ENCODE measurements at places on chromosomes 3 and 15.

- DNase-seq = peak; percentile 53
Observed at GRCh38 chr3:51967384-51968169, at the start of gene PCBP4. Gene PCBP4 (minus strand): TSS chr3:51967454. CDS start chr3:51961240, 6,214 bp downstream.

DNA sequence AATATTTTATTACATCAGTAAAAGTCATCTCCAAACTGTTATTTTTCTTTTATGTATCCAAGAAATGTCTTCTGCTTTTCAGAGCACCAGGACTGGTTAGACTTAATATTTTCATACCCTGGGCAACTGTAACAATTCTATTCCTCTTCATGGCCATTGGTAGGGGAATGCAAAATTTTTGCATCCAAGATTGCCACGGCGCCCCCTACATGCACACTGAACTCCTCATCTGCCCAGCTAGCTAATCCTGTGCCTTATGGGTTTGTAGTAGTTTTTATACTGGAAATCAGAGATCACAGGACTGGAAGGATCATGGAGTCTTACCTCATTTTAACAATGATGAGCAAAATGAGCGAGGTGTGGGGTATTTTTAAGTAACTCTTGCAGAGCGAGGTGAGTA, 74.2 kb downstream of the CRTC3 start:
- no peak for DNase-seq

- DNase-seq = no peak
Observed at GRCh38 chr3:135190658-135191057, 395.6 kb downstream of the EPHB1 start.

DNA sequence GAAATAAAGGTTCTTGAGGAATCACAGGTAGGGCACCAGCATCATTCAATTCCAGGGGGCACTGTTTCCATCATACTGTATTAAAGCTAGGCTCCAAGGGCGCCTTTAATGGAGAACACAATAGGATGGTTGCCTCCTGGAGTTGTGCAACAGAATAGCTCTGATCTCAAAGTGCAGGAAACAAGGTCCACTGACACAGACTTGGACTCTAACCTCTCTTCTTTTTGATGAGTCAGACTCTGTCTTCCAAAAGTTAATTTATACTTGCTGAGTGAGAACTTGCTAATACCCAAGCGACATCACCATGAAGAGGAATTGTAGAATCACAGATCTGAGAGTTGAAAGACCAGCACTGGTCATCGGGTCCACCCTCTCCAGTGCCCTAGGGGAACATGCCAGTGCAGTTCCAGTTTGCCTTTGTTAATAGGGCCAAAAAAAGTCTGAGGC, 94.4 kb upstream of the PHLDB2 start:
- DNase-seq = no peak

DNA sequence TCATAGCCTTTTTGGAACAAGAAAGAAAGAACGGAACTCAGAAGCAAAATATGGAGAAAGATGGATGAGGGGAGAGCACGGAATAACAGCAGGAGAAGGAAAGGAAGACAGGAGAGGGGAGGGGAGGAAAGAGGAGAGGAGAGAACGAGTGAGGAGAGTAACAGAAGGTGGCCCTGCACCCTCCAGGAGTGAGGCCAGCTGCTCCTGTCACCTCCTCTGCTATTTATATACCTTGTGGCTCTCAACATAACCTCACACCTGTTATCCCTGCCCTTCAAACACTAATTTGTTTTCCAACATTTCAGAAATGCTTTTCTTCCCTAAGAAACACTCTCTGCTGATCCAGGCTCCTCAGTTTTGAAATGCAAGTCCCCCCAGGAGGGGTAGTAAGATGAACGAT, 53.4 kb upstream of the ATP2B2 start:
- DNase-seq = no peak

- DNase-seq = no peak
Observed at GRCh38 chr3:31408720-31409119, 124.0 kb upstream of the STT3B start.

DNA sequence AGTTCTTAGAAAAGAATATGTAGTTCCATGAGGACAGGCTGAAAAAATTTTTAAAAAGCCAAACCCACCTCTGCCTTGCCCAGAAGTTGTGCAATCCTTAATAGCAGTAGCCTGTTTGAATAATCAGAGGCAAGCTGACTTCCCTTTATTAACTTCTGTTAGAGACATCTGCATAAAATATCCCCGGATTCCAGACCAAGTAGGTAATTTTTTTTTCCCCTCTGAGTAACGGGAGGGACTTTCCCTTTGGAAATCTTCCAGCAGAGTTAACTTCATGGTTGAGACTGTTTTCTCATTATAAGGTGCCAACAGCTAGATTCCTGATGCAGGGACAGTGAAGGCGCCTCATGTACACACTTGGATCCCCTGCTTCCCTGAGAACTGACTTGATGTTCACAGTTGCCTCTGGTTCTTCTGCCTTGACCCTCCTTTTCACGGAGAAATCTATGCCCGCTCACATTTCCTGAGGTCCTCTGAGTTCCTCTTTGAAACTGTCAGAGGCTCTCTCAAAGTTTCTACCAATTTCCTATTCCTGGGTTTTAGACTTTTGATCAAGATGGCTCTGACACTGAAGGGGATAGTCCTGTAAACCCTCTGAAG, 227.6 kb upstream of the BHLHE40 start:
- DNase-seq = no peak

GRCh38 chr3:128435058-128435457, 31.6 kb downstream of the DNAJB8 start:
- DNase-seq = no peak

DNA sequence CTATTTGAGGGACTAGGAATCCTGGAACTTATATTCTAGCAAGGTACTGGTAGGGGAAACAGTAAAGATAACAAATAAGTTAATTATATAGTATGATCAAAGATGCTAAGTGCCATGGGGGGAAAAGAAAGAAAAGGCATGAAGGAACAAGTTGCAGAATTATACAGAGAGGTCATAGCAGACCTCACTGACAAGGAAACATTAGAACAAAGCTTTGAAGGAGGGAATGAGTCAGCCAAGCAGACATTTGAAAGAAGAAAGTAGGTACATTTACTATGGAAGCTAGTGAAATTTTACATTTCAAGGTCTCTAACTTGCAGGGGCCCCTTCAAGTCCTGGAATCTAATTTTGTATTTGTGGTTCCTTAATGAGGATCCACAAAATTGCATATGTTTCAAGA, 57.2 kb upstream of the TIPARP start:
- no peak for DNase-seq

GRCh38 chr15:59230531-59231055, 23.9 kb downstream of the LDHAL6B start:
- no peak for DNase-seq

DNA sequence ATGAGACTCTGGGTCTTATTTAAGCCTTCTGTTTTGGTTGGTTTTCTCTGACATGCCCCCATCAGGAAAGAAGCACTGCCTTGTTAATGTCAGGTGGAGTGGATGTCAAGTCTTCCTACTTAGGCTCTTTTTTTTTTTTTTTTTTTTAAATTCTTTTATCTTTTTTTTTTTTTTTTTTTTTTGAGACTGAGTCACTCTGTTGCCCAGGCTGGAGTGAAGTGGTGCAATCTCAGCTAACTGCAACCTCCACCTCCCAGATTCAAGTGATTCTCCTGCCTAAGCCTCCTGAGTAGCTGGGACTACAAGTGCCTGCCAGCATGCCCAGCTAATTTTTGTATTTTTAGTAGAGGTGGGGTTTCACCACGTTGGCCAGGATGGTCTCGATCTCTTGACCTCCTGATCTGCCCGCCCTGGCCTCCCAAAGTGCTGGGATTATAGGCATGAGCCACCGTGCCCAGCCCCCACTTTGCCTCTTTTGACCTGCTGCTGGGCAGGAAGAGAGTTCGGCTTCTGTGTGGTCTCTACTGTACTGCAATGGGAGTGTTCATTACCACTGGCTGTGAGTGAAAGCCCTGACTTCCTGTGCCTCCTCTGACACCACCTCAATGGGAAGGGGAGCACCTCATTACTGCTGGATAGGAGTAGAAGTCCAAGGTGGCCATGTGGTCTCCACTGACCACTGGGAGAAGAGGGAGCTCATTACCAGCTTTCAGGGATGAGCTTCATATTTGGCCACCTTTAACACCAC, 10.9 kb downstream of the CTDSPL start:
- no peak for DNase-seq

GRCh38 chr3:46950650-46951241, 25.8 kb downstream of the CCDC12 start:
- no peak for DNase-seq

- DNase-seq = peak; percentile 67
Observed at GRCh38 chr15:90598031-90598577, 68.4 kb downstream of the CRTC3 start.

DNA sequence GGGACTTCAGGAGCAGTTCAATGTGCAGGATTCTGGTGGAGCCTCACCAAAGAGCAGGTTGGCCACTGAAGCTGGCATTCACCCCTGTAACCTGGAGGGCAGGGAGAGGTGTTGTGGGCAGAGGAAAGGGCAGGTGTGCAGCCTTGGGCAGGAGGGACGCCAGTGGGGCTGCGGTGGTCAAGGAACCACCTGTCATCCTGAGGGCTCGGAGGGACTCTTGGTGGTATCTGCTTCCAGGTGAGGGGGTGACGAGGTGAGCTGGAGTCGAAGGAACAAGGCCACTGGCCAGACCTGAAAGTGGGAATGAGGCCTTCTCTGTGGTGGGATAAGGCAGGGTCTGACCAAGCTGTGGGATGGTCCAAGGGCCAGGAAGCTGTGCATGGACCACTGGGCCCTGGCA, 269.5 kb downstream of the PLCL2 start:
- DNase-seq = no peak

- DNase-seq = no peak
Observed at GRCh38 chr3:157109267-157110141, 50.4 kb downstream of the CCNL1 start.

GRCh38 chr3:191761906-191762305, 300.9 kb downstream of the PYDC2 start:
- no peak for DNase-seq

- DNase-seq = no peak
Observed at GRCh38 chr15:27820232-27820631, 278.9 kb downstream of the OCA2 start.

DNA sequence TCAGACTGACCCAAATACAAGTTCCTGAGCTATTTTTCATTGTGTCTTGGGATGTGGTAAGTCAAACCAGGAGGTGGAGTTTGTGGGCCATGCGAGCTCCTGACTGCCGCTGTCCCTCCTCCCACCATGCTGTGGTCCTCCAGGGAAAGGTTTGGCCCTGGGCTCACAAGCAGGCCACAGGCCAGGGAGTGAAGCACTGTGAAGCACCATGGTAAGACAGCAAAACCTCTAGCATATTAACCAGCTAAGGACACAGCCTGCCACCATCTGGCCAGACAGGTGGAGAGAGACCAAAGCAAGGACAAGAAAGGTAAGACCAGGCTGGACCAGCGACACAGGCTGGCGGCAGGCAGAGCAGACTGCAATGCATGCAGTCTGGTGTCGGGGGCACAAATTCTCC, 15.3 kb downstream of the RAB43 start:
- DNase-seq = no peak

GRCh38 chr15:24856397-24857390, 98.1 kb upstream of the SNRPN start:
- no peak for DNase-seq

DNA sequence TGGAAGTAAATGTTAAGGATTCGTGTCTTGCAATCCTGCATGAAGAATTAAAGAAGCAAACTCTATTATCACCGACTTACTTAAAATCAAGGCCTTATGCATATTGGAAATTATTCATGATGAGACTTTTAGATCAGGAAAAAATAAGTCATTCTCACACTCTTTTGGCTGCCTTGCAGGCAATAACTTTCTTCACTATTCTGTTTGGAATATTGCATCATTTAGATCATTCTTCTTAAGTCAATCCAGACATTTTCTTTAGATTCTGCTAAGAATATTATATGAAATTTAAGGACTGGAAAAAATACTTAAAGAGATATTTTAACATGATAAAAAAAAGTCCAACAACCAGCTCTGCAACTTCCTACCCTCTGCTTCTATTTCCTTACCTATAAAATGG, 245.4 kb downstream of the LRRN1 start:
- DNase-seq = no peak

- DNase-seq = no peak
Observed at GRCh38 chr15:48896869-48897814, 19.2 kb downstream of the EID1 start.

GRCh38 chr3:29481969-29482767, 201.3 kb downstream of the RBMS3 start:
- no peak for DNase-seq

DNA sequence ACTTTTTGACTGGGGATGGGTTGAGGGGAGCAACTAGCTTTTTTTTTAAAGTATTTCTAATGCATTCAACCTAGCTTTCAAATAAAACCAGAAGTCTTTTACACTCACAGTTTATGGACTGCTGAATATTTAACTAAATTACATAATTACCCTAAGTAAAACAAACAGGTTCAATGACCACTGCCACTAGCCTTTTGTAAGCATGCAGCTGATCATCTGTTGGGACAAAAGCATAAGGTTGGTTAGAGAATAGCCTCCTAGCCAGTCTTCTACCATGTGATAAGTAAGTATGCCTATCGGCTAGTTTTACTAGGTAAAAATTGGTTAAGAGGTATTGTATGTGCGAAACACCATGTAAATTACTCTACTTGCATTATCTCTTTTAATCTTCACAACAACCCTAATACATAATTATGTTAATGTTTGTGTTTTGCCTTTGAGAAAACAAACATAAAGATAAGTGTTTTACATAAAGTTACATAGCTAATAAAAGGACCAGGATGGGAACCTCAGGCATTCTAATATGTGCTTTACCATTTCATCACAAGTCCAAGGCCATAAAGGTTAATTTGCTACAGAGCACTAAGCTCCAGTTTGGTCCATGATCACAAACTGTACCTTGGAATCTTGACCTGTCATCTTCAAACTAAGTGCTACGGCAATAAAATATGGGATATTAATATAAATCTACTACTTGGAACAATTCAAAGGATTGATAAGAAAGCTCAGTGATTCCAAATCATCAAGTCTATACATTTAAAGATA, 13.2 kb downstream of the PFN2 start:
- no peak for DNase-seq

GRCh38 chr3:100001526-100002270, 112.6 kb downstream of the FILIP1L start:
- DNase-seq = no peak

DNA sequence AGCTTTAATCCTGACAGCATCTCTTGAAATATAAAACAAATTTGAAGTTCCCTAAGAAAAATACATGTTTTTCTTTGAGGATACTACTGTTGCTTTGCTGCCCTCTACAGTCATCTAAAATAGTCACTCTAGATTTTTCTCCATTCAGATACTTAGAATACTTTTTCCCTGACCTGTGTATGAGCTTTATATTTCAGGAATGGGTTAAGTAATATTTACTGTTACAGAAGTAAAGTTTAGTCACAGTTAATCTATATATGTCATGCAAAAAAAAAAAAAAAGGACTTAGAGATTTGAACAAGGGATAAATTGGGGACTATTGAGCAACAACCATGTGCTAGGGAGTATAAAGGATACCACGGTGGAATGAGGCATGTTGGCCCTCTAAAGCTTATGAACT, 8.8 kb downstream of the NECTIN3 start:
- no peak for DNase-seq

- DNase-seq = no peak
Observed at GRCh38 chr3:177452831-177453450, 255.7 kb upstream of the TBL1XR1 start.

GRCh38 chr15:84826369-84826823, 9.2 kb downstream of the ALPK3 start:
- DNase-seq = no peak

- no peak for DNase-seq
Observed at GRCh38 chr3:57622362-57622761, 25.2 kb upstream of the ARF4 start.

- no peak for DNase-seq
Observed at GRCh38 chr3:54062546-54062945, 59.8 kb upstream of the CACNA2D3 start.

Measured in GM19239 (cell line).